Thoracic aorta (tissue), 2 donors: ENCODE measurements at places on chromosomes 4 and X.
A peak's percentile ranks its signal among the peaks of the same experiment; 100 is the strongest.

- no peak overlapping the region for H3K27ac ChIP-seq
- DNase-seq = no peak
- no peaks in the 10 kb centered on the region for H3K36me3 ChIP-seq
- H3K27me3 ChIP-seq = no peaks in the 10 kb centered on the region
- no peak overlapping the region for H3K4me3 ChIP-seq
- no peaks in the 10 kb centered on the region for H3K4me1 ChIP-seq
These were observed 487.8 kb upstream of the MAGEB18 start for GRCh38 chrX:25650216-25650820.

- no peak overlapping the region for H3K4me3 ChIP-seq
- no peaks in the 10 kb centered on the region for H3K36me3 ChIP-seq
- no peaks in the 10 kb centered on the region for H3K27me3 ChIP-seq
- peak overlapping the region; percentile 24 for H3K27ac ChIP-seq
- no peak for DNase-seq
- H3K4me1 ChIP-seq = peaks cover 85% of the 10 kb centered on the region
These were observed 20.7 kb downstream of the MFAP3L start for GRCh38 chr4:170005472-170005871.

- H3K4me1 ChIP-seq = no peaks in the 10 kb centered on the region
- H3K27me3 ChIP-seq = no peaks in the 10 kb centered on the region
- DNase-seq = no peak
- no peak overlapping the region for H3K27ac ChIP-seq
These were observed 28.2 kb downstream of the DCAF12L2 start for GRCh38 chrX:126137899-126138298.

DNA sequence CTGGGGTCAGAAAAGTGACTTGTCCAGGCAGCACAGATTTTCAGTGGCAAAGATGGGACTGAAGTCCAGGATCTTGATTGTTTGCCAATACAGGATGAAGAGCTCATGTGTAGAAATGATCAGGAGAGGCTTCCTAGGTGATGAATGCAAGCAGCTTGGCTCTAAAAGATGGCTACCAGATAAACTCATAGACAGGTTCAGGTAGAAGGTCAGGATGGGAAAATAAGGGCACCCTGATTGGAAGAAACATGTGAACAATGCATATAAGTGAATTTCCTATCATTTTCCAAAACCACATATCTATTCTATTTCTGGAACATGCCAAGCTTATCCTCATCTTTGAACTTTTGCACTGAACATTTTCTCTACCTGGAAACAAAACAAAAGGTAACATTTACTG is 87.7 kb downstream of the FAM13A start:
- H3K4me3 ChIP-seq = no peak overlapping the region
- no peaks in the 10 kb centered on the region for H3K4me1 ChIP-seq
- H3K27me3 ChIP-seq = no peaks in the 10 kb centered on the region
- H3K27ac ChIP-seq = no peak overlapping the region

DNA sequence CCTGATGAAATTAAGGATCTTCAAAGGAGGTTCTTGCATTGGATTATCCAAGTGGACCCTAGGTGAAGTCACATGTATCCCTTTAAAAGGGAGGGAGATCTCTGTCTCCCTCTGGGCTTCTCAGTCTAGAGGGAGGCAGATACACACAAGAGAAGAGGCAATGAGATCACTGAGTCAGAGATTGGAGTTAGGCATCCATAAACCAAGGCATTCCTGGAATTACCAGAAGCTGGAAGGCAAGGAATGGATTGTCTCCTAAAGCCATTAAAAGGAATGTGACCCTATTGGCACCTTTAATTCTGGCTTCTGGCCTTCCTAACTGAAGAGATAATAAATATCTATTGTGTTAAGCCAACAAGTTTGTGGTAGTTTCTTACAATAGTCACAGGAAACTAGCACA is 383.2 kb downstream of the PACRGL start:
- H3K27me3 ChIP-seq = no peaks in the 10 kb centered on the region
- no peak overlapping the region for H3K4me3 ChIP-seq
- H3K27ac ChIP-seq = no peak overlapping the region
- no peaks in the 10 kb centered on the region for H3K4me1 ChIP-seq
- DNase-seq = no peak
- H3K36me3 ChIP-seq = no peaks in the 10 kb centered on the region

GRCh38 chr4:15438939-15439524 is 11.2 kb downstream of the C1QTNF7 start:
- H3K36me3 ChIP-seq = peaks cover 9% of the 10 kb centered on the region
- no peak overlapping the region for H3K4me3 ChIP-seq
- H3K27ac ChIP-seq = no peak overlapping the region
- peaks cover 28% of the 10 kb centered on the region for H3K4me1 ChIP-seq

DNA sequence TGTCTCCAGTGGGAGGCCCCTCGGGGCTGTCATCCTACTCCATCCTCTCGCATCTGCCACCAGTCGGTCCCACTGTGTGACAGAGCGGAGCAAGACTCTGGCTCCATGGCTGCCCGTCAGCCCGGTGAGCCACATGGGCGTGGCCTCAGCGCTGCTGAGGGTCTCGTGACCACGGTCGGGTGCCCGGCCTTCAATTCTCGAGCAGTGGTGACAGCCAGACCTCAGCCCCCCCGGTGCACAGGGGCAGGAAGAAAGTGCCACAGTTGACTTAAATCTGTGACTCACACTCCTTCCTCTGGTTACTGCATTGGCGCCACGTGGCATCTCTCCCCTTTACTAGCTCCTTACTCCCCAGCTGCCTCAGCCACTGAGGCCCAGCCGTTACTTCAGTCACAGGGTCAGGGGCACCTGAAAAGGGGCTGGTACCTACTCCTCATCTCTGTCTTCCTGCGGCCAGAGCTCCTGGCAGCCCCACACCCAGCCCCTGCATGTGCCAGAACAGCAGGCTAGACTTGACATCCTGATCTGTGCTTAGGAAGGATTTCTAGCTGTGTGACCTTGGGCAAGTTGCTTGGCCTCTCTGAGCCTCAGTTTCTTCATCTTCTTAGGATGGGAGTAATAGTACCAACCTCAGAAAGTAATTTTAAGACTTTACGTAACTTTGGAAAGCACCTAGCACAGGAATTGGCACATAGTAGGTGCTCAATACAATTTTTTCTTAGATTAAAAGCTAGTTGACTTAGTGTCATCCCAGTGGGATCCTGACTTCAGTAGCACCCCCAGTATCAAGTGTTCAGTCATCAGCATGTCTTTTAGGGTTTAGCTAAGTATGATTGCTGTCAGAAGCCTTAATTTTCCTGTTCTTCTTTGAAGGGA is 66.1 kb downstream of the TNIP2 start:
- H3K27ac ChIP-seq = no peak overlapping the region
- no peaks in the 10 kb centered on the region for H3K27me3 ChIP-seq
- H3K4me1 ChIP-seq = peaks cover 9% of the 10 kb centered on the region
- H3K36me3 ChIP-seq = peaks cover 37% of the 10 kb centered on the region
- DNase-seq = no peak

- no peaks in the 10 kb centered on the region for H3K27me3 ChIP-seq
- H3K36me3 ChIP-seq = no peaks in the 10 kb centered on the region
- peaks cover 6% of the 10 kb centered on the region for H3K4me1 ChIP-seq
- no peak overlapping the region for H3K4me3 ChIP-seq
- no peak overlapping the region for H3K27ac ChIP-seq
These were observed 7.5 kb upstream of the SLC39A8 start for GRCh38 chr4:102352781-102353180.

GRCh38 chrX:15474028-15474427 is 19.1 kb downstream of the PIR start:
- H3K36me3 ChIP-seq = no peaks in the 10 kb centered on the region
- no peak for DNase-seq
- H3K27ac ChIP-seq = no peak overlapping the region
- no peak overlapping the region for H3K4me3 ChIP-seq
- H3K4me1 ChIP-seq = no peaks in the 10 kb centered on the region
- no peaks in the 10 kb centered on the region for H3K27me3 ChIP-seq

DNA sequence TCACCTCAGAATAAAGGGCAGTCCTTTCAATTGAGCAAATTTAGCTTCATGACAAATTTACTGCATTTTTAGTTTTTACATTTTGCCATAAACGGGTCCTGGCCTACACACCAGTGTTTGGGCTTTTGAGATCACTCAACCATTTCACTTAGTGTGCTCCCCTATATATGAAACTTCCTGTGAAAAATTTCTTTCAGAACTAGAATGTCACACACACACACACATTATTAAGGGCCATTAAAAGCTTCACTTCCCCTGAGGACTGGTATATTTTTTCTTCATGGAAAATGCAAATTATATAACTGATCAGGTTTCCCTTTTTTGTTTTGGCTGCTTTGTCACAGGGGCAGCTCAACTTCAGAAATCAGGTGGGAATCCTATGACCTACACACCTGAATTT is 206.5 kb downstream of the ENOX2 start:
- no peak for DNase-seq
- no peak overlapping the region for H3K27ac ChIP-seq
- no peaks in the 10 kb centered on the region for H3K36me3 ChIP-seq
- no peak overlapping the region for H3K4me3 ChIP-seq

DNA sequence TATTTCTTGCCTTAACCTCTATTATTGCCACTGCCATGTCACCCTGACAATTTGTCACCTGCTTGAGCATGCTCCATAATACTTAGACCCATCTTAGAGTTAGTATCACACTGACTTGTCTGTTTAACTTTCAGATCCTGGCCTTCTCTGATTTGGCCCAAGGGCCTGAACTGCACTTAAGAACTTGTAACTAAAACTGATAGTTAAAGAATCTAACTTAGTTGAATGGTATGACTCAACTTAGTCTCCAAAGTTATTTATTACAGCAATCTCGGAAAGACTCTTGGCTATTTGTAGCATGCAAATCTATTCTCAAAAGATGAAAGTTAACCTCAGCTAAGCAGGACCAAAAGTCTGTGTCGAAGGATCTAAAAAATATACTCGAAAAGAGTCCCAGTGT is 72.3 kb downstream of the IGSF1 start:
- H3K36me3 ChIP-seq = no peaks in the 10 kb centered on the region
- no peaks in the 10 kb centered on the region for H3K27me3 ChIP-seq
- no peak overlapping the region for H3K4me3 ChIP-seq
- H3K4me1 ChIP-seq = no peaks in the 10 kb centered on the region
- DNase-seq = no peak

DNA sequence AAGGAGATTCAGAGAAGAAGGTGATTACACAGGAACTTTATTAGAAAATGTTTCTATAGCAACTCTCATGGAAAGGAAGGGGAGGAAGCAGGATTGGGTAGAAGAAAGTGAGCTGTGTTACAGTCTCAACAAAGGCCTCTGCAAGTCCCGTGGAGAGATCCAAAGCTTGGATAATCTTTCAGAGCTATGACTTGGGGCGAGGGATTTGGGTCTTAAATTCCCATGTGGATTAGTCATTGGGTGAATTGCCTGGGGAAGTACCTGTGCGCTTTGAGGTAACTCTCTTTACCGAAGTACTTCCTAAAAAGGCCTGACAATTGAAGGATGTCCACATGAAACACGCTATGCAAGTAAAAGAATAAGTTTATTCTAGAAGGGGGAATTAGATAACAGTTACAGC is 133.8 kb upstream of the ANKRD50 start:
- DNase-seq = no peak
- no peak overlapping the region for H3K27ac ChIP-seq
- no peaks in the 10 kb centered on the region for H3K4me1 ChIP-seq
- no peaks in the 10 kb centered on the region for H3K36me3 ChIP-seq
- no peaks in the 10 kb centered on the region for H3K27me3 ChIP-seq

DNA sequence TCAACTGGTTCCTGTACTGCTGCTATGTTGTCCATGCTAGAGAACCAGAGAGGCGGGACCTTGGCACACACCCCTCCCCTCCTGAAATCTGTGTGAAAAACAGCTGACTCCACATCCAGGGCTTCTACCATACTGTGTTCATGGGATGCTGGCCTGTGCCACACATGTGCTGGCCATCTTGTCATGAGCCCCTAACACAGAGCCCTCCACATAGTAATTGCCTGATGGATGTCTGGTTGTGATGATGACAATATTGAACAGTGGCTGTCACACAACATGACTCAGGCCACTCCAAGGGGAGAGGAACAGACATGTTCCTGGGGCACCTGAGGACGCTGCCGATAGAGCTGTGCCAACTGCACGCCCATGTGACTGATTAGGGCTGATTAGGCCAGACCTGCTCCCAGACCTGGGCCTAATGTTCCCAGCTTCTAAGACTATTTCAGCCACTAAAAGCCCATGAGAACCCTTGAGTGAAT is 13.1 kb downstream of the SLC25A5 start:
- H3K4me3 ChIP-seq = no peak overlapping the region
- H3K27me3 ChIP-seq = no peaks in the 10 kb centered on the region
- H3K27ac ChIP-seq = no peak overlapping the region
- H3K4me1 ChIP-seq = no peaks in the 10 kb centered on the region
- DNase-seq = no peak

GRCh38 chrX:9789555-9789954 is 3.3 kb downstream of the SHROOM2 start:
- no peaks in the 10 kb centered on the region for H3K36me3 ChIP-seq
- DNase-seq = no peak
- H3K27ac ChIP-seq = no peak overlapping the region
- no peak overlapping the region for H3K4me3 ChIP-seq
- H3K27me3 ChIP-seq = no peaks in the 10 kb centered on the region

- peak within 1 kb of the TSS; percentile 77 for H3K4me3 ChIP-seq
- no peaks in the 10 kb centered on the region for H3K27me3 ChIP-seq
- no peak for DNase-seq
- no peak within 1 kb of the TSS for H3K27ac ChIP-seq
These were observed at the start of gene CDS1 for GRCh38 chr4:84582988-84583875. Gene CDS1, plus strand, starts transcription at chr4:84583127. Its CDS starts 275 bp downstream, at chr4:84583402.

- no peak for DNase-seq
- H3K27me3 ChIP-seq = no peaks in the 10 kb centered on the region
- H3K4me3 ChIP-seq = peak overlapping the region; percentile 23
These were observed 8.7 kb downstream of the RHOH start for GRCh38 chr4:40205259-40206198.

DNA sequence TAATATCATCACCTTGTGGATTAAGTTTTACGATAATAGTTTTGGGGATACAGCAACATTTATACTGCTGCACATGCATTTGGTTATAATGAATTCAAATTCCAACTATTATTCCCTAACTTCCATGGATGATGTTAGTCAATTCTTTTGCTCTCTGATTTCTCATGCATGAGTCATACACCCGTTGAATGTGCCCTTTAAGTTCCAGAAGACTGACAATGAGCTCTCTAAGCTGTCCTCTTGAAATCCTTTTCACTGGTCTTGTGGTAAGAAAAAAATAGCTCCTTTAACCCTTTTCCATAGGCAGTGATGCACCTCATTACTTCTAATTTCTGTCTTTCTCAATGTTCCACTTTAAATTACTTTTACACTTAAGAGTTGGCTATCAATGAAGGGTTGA is 1095.2 kb upstream of the POU3F4 start:
- DNase-seq = no peak
- no peaks in the 10 kb centered on the region for H3K27me3 ChIP-seq
- H3K4me3 ChIP-seq = no peak overlapping the region
- H3K27ac ChIP-seq = no peak overlapping the region
- H3K36me3 ChIP-seq = no peaks in the 10 kb centered on the region

GRCh38 chr4:105765690-105766407 is 57.3 kb downstream of the GSTCD start:
- H3K4me3 ChIP-seq = no peak overlapping the region
- no peaks in the 10 kb centered on the region for H3K36me3 ChIP-seq
- no peaks in the 10 kb centered on the region for H3K27me3 ChIP-seq
- no peak for DNase-seq
